ENCODE measurements at places on chromosomes 6 and 20.

GRCh38 chr20:23010096-23010495 is 25.0 kb upstream of the SSTR4 start:
- no peak for DNase-seq

DNA sequence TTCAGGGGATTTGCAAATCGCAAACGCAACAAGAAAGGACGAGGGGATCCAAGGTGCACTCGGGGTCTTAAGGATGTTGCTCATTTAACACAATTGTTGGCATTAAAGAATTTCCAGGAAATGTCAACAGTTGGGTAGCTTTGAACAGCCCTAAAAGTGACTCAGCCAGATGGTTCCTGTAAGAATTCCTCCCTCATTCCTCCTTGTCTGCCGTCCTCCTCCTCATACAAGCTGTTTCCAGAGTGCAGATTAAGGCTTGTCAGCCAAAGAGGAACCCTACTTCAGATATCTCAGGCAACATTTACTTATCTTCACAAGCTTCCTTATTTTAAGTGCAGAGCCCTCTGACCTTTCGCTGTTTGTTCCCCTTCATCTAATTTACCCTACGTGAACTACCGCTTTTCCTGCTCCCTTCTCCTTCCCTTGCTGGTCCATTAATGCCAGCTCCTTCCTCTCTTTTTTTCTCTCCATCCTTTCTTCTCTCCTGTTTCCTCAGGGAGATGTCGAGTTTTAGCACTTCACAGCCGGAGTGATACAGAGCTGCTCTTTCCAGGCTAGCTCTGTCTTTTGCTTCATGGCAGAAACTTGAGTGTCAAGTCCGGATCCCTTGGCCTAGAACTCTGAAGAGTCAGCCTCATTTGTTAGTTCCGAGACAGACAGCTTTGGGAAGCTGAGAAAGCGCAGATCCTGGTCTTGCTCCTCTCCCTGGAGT is 26.1 kb upstream of the TBC1D7 start:
- DNase-seq: no peak

DNA sequence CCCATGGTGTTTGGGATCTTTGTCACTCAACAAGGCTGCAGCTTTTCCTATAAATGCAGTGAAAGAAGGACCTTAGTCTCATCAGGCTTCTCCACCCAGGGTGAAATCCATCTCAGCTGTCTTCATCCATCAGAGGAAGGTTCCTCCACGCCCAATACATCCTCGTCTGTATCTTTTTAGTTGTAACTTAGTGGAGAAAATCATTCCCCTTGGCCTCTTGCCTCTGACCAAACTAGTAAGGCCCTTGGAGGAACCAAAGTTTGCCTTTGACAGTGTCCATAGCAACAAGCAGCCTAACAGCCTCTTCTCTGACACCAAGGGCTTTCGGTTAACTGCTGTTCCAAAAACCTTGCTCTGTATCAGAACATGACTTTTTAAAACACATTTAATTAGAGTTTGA is 230.3 kb upstream of the ECI2 start:
- DNase-seq: no peak

DNA sequence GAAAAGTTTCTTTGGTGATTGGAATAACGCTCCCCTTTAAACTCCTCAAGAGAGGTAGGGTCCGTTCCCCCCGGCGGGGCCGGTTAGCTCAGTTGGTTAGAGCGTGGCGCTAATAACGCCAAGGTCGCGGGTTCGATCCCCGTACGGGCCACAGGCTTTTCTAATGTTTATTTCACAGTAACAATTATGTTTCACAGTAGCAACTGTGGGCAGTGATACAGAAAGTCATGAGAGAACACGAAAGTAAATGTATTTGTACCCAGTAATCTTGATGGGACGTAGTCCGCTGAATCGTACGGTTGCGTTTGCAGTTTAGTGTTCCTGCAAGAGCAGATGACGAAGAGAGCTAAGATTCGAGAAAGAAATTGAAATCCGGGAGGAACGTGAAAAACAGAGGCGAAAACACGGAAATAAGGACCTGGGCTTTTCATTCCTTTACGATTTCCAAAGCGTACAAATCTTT is 505.5 kb downstream of the PRIM2 start:
- DNase-seq: no peak

GRCh38 chr20:23096986-23097520 is 10.9 kb upstream of the CD93 start:
- no peak for DNase-seq

DNA sequence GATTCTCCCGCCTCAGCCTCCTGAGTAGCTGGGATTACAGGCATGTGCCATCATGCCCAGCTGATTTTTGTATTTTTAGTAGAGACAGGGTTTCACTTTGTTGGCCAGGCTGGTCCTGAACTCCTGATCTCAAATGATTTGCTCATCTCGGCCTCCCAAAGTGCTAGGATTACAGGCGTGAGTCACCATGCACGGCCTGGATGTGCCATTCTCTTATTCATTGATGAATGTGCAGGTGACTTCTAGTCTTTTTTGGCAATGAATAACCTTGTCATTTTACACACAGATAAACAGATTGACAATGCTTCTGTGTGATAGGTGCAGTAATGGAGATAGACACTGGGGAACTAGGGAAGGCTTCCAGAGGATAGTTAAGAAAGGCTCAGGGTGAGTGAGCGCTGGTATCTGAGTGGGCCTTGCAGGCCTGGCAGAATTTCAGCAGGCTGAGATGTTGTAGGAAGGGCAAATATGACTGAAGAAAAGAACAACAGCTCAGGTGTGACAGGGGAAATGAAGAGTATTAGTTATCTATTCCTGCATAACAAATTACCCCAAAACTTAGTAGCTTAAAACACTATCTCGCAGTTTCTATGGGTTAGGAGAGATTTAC is 23.3 kb downstream of the PPARD start:
- DNase-seq: no peak

Data from cerebellar nuclear complex (tissue), 1 donor.